ENCODE measurements at places on chromosomes 7 and 10.

GRCh38 chr7:148442933-148443332, 147.6 kb upstream of the C7orf33 start:
- DNase-seq = no peak

GRCh38 chr7:155000795-155001194, 2.1 kb downstream of the PAXIP1 start:
- DNase-seq = peak; percentile 11

- no peak for DNase-seq
Measured at GRCh38 chr10:8596929-8597472, 542.5 kb downstream of the GATA3 start.

- DNase-seq = no peak
Measured at GRCh38 chr7:41955893-41956675, 253.2 kb upstream of the INHBA start.

- no peak for DNase-seq
Measured at GRCh38 chr10:3169673-3170072, 2.9 kb downstream of the PITRM1 start.

Data from CD4-positive, alpha-beta T cell treated with Interleukin-2 at 100 ng/mL for 4 hours (primary cell).